Cardiac muscle cell (in vitro differentiated cells and primary cell): ENCODE measurements at places on chromosomes 1 and 21. TPM values are rescaled to one million over a fixed set of nuclear protein-coding genes. Genes with fewer than 3 reads are reported as not detected.

The ABCA4 gene
- 0.15 TPM in 1 of 2 replicates, not detected in the other for polyA plus RNA-seq

The AMIGO1 gene
- polyA plus RNA-seq: 7.7 and 10.1 TPM in 2 replicates

The HEYL gene
- polyA plus RNA-seq: 1.0 TPM in 2 replicates

The BTBD8 gene
- 2.7 and 3.1 TPM in 2 replicates for polyA plus RNA-seq

The FLG gene
- polyA plus RNA-seq: not detected in 2 replicates

The FAM229A gene
- 8.7 and 12.3 TPM in 2 replicates for polyA plus RNA-seq

The WNT3A gene
- 0.12 TPM in 1 of 2 replicates, not detected in the other for polyA plus RNA-seq

The CENPS gene
- polyA plus RNA-seq: 30.6 and 46.3 TPM in 2 replicates

The U2AF1 gene
- polyA plus RNA-seq: 73.3 and 83.8 TPM in 2 replicates

The NBPF4 gene
- polyA plus RNA-seq: not detected in 2 replicates
